ENCODE measurements at places on chromosomes 3 and 15.

DNA sequence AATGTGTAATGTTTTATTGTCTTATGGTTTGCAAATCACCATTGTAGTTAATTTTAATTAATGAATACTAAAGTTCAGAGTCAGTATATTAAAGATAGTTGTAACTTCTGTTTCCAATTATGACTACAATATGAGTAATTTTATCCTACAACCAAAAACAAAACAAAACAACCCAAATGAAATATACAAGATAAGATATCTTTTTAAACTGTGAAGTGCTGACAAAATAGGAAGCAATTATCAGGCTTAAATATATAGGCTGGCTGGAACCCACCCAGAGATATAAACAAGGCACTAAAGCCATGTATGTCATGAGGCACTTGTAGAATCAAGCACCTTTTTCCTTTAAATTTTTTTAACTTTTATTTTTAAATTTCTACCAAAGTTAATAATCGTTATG is 108.6 kb upstream of the LRRFIP2 start:
- DNase-seq, result no peak

DNA sequence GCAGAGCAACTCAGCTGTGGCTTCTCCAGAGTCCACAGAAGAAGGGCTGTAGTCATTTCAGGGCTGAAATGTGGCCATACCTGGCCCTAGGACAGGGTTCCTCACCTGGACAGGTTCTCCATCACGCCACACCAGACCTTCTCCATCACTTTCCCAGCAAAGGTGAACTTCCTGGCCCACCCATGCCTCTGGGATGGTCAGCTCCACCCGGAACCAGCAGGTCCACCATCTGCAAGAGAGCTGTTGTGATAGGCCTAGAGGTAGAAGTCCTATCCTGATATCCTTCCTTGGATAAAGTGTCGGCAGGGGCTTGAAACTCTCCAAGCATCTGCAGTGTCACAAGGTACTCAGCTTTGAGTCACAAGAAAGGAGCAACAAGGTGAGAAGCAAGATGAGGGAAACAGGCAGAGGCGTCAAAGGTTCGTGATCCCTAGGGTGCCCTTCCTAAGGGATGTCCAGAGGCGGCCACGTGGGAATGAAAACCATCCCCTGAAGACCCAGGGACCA is 948 bp downstream of the MAN2C1 start:
- no peak for DNase-seq

DNA sequence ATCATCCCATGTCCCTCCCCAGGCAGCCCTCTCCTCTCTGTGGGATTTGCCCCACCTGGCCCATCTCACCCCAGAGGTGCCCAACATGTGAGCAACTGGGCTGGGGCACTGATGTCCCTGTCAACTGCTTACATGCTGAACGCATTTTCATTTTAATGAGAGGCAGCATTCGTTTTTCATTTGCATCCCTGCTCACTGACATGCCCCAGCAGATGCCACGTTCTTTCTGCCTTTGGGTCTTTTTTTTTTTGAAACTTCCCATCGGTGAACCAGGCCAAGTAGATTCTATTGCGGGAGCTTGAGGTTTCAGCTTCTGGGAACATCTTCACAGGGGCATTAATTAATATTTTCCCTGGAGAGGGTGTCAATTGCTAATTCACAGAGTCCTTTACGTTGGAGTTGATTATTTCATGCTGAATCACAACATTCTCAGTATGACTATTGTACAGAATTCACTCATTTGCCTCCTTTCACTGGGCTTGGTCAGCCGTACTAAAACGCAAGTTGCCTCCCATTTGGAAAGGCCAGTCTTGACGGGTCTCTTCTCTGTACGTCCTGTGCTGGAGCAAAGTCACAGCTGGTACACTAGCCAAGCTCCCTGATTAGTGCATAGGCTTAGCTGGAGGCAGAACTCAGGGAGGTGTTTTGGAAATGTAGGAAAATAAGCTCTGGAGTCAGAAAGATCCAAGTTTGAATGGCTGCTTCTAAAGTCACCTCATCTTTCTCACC is 69.8 kb downstream of the CHRNA7 start:
- DNase-seq, result no peak

DNA sequence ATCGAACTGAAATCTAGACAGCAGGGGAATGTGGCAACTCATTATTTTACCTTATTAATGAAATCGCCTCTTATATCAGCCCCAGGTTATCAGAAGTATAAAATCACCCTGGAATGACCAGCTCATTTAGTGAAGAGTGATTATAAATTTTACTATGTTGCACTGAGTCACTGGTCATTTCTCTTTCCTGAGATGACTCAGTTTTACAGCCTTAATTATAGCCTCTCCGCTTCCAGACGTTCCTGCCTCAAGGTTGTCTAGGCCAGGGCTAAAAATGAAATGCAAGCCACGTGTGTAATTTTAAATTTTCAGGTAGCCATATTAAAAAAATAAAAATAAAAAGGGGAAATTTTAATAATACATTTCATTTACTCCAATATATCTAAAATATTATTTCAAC is 33.3 kb downstream of the DET1 start:
- DNase-seq, result no peak

DNA sequence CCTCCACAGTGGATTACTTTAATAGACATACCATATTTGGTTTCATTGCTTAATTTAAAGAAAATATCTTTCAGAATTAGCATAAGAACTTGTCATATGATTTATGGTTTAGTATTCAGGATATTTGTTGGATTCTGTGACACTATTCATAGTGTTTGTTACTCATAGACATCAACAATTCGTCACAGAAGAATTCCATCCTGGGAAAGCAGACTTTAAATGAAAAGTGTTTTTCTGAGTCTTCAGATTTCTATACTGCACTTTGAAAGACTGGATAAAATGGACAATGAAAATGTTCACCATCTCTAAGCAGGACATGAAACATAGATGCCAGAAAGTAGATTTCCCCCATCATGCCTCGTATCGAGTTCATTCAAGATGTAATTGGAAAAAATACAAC is 435.6 kb upstream of the ONECUT1 start:
- DNase-seq, result no peak

DNA sequence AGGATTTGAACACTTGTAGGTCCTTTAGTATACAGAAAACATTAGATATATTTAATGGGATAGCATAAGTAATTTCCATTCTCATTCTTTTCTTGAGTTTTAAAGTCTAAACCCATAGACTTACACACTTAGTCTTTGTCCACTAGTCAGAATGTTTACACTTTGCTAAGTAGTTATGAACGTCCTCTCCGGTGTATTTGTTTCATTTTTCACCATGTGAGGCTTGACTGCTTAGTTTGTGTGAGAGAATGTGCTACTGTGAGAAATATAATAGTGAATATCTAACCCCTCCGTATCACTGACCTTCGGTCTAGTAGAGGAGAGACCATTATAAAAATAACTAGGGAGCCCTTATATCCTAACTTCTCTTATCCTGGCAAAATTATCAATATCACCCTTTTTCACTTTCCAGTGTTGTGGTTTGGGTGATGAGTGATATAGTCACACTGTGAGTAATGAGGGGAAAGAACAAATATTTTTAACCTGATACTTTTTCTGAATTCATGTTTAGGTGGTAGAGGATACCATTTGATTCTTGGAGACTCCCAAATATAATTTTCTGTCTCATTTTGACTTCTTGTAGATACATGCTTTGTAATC is 122.4 kb downstream of the UBE2E2 start:
- no peak for DNase-seq

DNA sequence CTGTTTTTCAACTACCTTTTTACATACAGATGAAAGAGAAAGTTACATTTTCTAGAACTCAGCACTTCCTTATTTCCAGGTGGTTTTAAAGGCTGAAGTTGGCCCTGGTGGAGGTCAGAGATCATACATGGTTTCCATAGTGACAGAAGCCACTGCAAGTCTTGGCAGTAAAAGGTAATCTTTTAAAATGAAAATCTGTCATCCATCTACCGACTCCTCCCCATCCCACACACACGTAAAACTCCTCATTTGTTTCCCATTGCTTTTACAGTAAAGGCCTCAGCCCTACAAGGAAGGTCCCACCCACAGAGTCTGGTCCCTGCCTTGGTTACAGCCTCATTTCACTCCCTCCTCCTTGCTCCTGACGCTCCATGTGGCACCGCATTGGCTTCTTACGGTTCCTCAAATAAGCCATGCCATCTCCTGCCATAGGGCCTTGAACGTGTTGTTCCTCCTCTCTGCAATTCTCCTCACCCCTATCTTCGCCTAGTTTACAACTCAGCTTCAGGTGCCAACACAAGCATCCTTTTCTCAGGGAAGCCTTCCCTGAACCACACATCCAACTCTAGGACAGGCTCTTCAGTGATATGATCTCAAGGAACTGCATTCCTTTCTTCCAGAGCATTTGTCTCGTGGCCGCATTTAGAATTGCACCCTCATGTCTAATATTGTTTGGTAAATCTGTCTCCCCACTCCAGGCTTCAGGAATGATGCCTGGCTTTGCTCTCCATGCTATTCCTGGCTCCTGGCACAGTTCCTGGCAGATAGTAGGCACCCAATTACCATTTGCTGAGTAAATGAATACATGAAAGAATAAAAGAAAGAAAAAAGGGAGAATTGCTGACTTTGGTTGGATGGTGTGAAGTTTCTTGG is 2.6 kb downstream of the CYP19A1 start:
- DNase-seq, result peak; percentile 65

DNA sequence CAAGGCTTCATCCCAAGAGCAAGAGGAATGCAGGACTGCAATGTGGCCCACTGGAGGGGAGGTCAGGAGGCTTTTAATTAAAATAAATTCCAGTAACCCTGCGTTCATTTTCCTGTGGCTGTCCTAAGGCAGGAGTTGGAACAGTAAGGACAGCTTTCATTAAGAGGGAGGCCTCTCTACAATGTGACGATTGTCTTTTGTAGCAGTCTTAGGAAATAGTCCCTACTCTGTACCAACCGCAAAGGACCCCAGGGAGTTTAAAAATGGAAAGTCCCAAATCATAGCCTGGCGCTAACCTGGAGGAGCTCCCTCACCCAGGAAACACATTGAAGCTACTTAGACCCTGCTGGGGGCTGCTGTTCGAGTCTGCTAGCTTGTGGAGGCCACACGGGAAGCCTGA is 62.8 kb downstream of the SYNM start:
- no peak for DNase-seq

- no peak for DNase-seq
Measured at GRCh38 chr3:127061641-127062040, 78.7 kb downstream of the PLXNA1 start.

DNA sequence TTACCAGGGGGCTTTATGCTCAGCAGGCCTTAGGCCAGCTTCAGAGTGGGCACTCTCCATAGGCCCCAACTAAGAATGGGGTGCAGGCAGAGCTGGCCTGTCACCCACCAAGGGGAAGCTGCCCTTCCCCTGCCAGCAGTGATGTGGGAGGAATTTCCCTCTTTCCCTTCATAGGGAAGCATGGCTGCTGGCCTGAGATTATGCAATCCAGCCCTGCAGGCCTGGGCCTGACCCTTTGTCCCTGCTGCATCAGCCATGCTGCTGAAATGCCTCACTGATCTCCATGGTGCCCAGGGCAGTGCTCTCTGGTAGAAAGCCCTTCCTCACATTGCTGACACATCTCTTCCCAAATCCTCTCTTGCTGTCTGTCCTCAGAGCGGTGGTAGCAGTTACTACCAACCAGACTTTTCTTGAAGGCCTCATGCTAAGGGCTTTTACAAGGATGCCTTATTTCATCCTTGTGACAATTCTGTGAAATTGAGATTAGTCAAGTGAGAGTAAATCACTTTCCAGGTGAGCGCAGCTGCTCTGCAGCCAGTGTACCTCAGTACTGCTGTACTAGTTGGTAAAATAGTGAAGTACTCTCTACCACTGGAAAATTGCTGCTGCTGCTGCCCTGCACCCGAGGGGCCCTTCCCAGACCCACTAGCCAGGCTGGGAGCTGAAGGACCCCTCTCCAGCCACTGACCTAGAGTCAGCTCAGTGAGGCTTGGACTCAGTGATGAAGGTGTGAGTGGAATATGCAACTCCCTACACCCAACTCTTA is 33.8 kb downstream of the MRAS start:
- DNase-seq, result no peak

- DNase-seq, result peak; percentile 36
Measured at GRCh38 chr3:128884992-128885391, 5.6 kb downstream of the ACAD9 start.

DNA sequence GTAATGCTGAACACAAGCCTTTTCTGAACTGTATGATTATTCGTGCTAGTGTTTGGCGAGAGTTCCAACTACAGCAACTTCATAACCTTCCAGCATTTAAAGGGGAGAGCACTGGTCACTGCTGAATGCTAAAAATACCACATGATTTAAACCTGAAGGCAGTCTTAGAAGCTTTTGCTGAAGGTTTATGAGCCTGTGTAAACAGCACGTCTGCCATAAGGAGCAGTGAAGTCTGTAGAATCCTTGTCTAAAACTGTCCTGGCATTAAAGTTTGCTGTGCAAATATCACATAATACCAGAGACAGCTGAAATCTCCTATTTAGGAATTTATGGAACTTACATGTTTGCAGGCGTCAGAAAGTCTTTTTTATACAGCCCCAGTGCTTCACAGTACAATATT is 5.9 kb downstream of the SATB1 start:
- no peak for DNase-seq

- no peak for DNase-seq
Measured at GRCh38 chr3:168341192-168341815, 245.6 kb upstream of the GOLIM4 start.

DNA sequence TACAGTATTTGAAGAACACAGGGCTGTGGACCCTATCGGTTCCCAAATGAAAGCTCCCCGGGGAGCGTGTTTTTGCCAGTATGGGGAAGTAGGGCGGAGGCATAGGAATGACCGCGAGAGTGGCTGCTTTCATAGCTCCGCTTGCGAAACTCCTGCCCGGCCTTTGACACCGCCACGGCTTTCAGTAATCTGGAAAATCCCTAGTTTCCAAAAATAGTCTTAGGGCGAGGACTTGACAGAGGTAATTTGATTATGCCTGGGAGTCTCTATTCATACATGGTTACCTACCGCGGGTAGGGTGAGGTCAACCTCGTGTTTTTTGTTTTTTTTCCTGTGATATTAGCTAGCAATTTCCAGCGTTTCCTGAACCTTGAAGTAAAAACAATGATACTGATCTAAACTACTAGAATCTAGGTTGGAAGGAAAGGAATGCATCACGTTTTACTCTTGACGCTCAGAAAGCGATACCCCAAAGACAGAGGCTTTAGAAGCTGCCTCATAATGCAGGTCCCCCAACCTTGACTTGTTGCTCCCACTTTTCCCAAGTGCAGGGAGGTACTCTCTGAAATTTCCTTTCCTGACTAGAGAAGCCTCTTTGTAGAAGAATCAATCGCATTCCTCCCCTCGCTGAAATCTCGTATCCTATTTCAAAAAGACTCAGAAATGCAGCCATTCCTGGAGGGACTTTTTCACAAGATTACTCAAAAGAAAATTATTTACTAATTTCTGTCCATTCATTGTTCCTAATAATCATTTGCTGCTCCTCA is 894 bp upstream of the CCNL1 start:
- DNase-seq, result peak; percentile 77

- DNase-seq, result no peak
Measured at GRCh38 chr3:12798559-12799179, 2.2 kb downstream of the CAND2 start.

GRCh38 chr15:42104095-42104891 is 9.9 kb upstream of the PLA2G4D start:
- no peak for DNase-seq

All from MM.1S (cell line).